ENCODE measurements at places on chromosomes 13 and 19. TPM values are rescaled to one million over a fixed set of nuclear protein-coding genes. Genes with fewer than 3 reads are reported as not detected.

The NKG7 gene
- total RNA-seq: not detected

The ATXN8OS gene
- 1.2 TPM for total RNA-seq

The GRK1 gene
- total RNA-seq: 1.2 TPM

The ITGBL1 gene
- total RNA-seq: 2.2 TPM

The KIR2DL3 gene
- not detected for total RNA-seq

The GAMT gene
- 10.3 TPM for total RNA-seq

The ZNF563 gene
- total RNA-seq: 1.2 TPM

The CYP2F1 gene
- total RNA-seq: not detected

Data from temporal lobe (tissue), 4 donors.